Amygdala (tissue), 56 donors: ENCODE measurements at places on chromosomes 4 and X.

DNA sequence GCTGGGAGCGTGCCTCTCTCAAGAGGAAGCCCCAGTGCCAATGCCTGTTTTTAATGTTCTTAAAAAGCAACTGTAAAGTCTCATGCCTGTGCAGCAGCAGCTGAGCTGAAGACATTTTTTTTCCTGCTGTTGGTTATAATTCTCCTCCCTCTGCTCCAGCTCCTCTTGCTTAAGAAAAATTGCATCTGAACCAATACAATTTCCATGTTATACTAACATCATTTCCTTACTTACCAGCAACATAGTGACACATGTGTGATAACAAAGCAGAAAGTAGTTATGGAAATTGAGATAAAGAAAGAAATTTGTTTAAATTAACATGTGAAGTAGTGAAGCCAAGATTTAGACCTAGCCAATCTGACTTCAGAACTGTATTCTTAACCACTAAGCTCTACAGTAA, 101.4 kb downstream of the TBC1D19 start:
- DNase-seq = no peak

GRCh38 chr4:149999485-150000074, 78.7 kb upstream of the DCLK2 start:
- DNase-seq = no peak

- DNase-seq = no peak
Observed at GRCh38 chrX:43682726-43683125, 26.6 kb downstream of the MAOA start.

DNA sequence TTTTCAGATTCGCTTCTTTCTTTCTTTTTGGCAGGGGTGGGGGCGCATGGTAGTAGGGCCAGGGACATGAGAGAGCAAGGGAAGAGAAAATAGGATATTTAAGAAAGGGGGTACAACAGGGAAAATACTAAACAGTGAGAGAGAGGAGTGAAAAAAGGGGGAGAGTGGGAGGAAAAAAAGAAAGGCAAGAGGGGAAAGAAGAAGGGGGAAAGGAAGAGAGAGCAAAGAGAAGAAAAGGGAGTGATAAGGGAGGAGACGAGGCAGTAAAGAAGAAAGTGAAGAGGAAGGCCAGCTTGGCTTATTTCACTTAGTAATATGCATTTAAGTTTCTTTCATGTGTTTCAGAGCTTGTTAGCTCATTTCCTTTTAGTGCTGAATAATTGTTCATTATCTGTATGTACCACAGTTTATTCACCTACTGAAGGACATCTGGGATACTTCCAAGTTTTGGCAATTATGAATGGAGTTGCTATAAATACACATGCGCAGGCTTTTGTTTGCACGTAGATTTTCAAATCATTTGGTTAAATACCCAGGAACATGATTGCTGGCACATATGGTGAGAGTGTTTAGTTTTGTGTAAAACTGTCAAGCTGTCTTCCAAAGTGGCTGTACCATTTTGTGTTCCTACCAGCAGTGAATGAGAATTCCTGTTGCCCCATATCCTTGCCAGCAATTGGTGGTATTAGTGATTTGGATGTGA, 37.3 kb downstream of the CASP6 start:
- DNase-seq = no peak

DNA sequence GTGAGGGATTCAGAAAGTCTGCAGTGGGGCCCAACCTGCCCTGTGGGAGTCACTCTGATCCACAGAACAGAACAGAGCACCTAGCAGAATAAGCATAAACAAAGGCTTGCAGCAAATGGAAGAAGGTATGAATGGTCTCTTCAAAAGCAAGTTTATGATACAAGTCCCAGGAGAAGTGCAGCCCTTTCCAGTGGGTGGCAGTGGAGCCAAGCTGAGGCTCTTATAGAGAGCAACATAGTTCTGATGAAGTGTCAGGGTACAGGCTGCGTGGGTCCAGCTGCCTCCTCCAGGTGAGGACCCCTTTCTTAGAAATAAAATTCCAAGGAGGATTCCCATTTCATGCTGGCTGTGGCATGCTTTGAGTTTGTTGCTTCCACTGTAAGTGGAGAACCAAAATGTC, 88.8 kb upstream of the PAK3 start:
- DNase-seq = no peak

- DNase-seq = no peak
Observed at GRCh38 chrX:143058120-143058519, 32.4 kb downstream of the SPANXN4 start.

GRCh38 chr4:159516556-159517140, 413.8 kb downstream of the RAPGEF2 start:
- DNase-seq = no peak

- DNase-seq = no peak
Observed at GRCh38 chr4:185734214-185734613, 77.8 kb downstream of the SORBS2 start.

DNA sequence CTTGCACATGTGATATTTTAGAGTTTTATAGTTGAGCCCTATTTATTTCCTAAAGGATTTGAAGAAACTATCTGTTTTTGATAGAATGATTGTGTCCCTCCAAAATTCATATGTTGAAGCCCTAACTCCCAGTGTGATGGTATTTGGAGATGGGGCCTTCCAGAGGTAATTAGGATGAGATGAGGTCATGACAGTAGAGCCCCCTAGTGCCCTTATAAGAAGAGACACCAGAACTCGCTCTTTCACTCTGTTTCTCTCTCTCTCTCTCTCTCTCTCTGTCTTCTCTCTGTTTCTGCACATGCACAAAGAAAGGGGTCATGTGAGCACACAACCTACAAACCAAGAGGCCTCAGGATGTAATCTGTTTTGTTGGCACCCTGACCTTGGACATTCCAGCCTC, 921.9 kb upstream of the DIAPH2 start:
- no peak for DNase-seq

DNA sequence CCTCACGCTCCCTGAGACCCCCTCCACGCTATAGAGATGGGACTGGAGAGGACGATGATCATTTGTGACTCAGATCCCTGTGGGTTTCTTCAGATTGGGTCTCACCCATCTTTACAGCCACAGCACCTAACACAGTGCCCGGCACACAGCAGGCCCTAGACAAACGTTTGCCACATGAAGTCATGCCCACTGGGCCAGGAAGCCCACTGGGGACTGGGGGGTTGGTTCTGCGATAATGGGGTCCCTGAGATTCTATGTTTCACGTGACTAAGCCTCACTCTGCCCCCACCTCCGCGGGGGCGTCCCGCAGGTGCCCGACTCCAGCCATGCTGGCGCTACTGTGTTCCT, 3.8 kb downstream of the SOD3 start:
- no peak for DNase-seq

GRCh38 chr4:56871371-56871866, 36.3 kb upstream of the REST start:
- DNase-seq = peak; percentile 26

- no peak for DNase-seq
Observed at GRCh38 chrX:33207056-33207455, 4.3 kb downstream of the DMD start.

GRCh38 chr4:158965226-158965625, 137.7 kb upstream of the RAPGEF2 start:
- no peak for DNase-seq

- no peak for DNase-seq
Observed at GRCh38 chrX:71859637-71860036, 51.0 kb upstream of the NHSL2 start.

- no peak for DNase-seq
Observed at GRCh38 chr4:46817806-46818205, 91.2 kb downstream of the COX7B2 start.

DNA sequence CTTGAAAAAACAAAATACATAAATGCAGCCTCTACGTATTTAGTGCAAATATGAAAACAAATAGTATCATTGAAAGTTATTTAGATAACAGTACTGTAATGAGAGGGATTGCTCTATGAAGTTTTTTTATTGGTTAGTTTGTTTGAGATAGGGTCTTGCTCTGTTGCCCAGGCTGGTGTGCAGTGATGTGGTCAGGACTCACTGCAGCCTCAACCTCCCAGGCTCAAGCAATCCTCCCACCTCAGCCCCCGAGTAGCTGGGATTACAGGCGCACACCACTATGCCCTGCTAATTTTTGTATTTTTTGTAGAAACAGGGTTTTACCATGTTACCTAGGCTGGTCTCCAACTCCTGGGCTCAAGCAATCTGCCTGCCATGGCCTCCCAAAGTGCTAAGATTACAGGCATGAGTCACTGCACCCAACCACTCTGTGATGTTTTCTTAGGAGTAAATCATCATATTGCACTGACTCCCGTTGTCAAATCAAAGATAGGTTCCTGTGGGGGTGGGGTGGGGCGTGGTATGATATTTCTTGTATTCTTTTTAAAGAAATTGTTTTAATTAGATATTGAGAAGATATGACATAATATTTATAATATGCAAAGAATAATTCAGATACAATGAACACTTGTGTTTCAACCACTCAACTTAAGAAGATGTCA, 75.8 kb downstream of the ATG4A start:
- no peak for DNase-seq

GRCh38 chr4:183202523-183202922, 103.5 kb downstream of the WWC2 start:
- no peak for DNase-seq

GRCh38 chr4:167906851-167907250, 185.5 kb upstream of the ANXA10 start:
- DNase-seq = no peak

- DNase-seq = no peak
Observed at GRCh38 chr4:176656108-176656507, 136.6 kb downstream of the VEGFC start.

- no peak for DNase-seq
Observed at GRCh38 chr4:15182600-15183220, 180.4 kb downstream of the CPEB2 start.

GRCh38 chr4:83408908-83409307, 46.7 kb downstream of the HELQ start:
- no peak for DNase-seq

GRCh38 chr4:129532573-129532972, 436.6 kb downstream of the C4orf33 start:
- DNase-seq = no peak
